ENCODE measurements at places on chromosomes 11 and 22.

GRCh38 chr11:75073459-75074190 is 23.1 kb downstream of the OR2AT4 start:
- peaks cover 26% of the 10 kb centered on the region for H3K27me3 ChIP-seq
- H3K36me3 ChIP-seq: no peaks in the 10 kb centered on the region
- no peak for DNase-seq
- H3K4me1 ChIP-seq: no peaks in the 10 kb centered on the region
- H3K27ac ChIP-seq: no peak overlapping the region

- H3K27me3 ChIP-seq: no peaks in the 10 kb centered on the region
- no peaks in the 10 kb centered on the region for H3K36me3 ChIP-seq
- H3K4me1 ChIP-seq: peaks cover 23% of the 10 kb centered on the region
- H3K27ac ChIP-seq: no peak overlapping the region
- H3K4me3 ChIP-seq: no peak overlapping the region
- no peak for DNase-seq
Observed at GRCh38 chr11:121391914-121392313, 60.2 kb upstream of the SORL1 start.

- no peak for DNase-seq
- H3K4me3 ChIP-seq: no peak overlapping the region
- peaks cover 11% of the 10 kb centered on the region for H3K27me3 ChIP-seq
- H3K36me3 ChIP-seq: no peaks in the 10 kb centered on the region
- H3K4me1 ChIP-seq: no peaks in the 10 kb centered on the region
Observed at GRCh38 chr11:7882860-7883259, 48.2 kb downstream of the OR10A6 start.

DNA sequence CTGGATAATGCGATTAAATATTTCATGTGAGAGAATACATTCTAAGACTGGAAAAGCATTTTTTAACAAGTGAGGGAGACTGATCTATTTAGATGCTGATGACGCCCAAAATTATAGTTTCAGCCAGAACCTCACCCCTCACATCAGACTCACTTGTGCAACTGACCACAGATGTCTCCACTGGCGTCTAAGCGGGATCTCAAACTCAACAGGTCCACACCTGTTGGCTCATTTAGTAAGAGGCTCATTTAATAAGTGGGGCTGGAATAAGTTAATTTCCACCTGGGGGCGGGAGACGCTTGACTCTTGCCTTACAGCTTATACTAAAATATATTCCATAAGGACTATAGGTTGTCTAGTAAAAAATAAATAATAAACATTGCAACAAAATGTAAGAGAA is 47.5 kb downstream of the MORC2 start:
- peak overlapping the region; percentile 92 for H3K27ac ChIP-seq
- H3K4me1 ChIP-seq: peaks cover 26% of the 10 kb centered on the region
- no peaks in the 10 kb centered on the region for H3K27me3 ChIP-seq
- H3K36me3 ChIP-seq: peaks cover 27% of the 10 kb centered on the region

DNA sequence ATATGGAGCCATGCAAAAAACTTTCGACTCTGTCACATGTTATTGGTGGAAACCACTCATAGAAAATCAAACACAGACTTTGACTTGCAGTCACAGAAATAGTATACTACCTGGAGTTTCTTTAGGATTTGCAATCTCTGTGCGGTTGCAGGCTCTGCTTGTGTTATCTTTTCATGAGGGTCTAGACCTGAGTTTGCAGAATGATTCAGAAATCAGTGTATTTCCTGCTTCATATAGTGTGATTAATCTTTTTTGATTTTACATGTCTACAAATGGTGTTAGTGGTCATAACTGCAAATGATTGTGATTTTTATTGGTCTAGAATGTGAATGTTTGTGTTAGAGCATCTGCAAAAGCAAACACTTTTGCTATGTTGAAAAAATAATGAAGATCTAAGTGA is 690.2 kb downstream of the NTM start:
- no peaks in the 10 kb centered on the region for H3K36me3 ChIP-seq
- DNase-seq: no peak
- H3K27ac ChIP-seq: no peak overlapping the region
- H3K4me3 ChIP-seq: no peak overlapping the region
- H3K4me1 ChIP-seq: no peaks in the 10 kb centered on the region
- H3K27me3 ChIP-seq: no peaks in the 10 kb centered on the region
